ENCODE measurements at places on chromosomes 16 and 17.

DNA sequence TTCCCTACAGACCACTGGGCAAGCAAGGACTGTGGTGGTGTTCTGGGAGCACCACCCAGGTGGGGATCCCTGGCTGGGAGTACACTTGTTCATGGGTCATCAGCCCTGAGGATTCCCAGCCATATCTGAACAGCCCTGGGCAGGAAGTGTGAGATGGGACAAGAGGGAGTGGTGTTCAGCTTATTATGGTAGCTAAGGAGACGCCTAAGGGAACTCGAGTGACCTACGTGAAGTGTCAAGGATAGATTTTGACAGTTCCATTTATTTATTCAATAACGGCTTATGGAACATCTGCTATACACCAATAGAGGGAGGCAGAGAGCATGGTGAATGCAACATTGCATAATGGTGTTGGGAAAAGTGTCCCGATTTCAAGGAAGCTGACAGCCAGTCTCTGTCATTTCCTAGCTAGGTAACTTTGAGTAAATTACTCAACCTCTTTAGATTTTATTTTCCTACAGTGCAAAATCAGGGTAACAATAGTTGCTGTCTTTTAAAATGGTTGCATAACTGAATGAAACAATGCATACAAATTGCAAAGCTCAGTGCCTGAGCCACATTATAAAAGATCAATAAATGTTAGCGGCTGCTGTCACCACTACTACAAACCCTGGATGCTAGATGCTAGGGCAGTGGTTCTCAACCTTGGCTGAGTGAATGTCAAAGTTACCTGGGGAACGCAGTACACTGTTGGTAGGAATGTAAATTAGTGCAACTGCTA is 534.1 kb downstream of the GRIN2A start:
- no peak for DNase-seq

DNA sequence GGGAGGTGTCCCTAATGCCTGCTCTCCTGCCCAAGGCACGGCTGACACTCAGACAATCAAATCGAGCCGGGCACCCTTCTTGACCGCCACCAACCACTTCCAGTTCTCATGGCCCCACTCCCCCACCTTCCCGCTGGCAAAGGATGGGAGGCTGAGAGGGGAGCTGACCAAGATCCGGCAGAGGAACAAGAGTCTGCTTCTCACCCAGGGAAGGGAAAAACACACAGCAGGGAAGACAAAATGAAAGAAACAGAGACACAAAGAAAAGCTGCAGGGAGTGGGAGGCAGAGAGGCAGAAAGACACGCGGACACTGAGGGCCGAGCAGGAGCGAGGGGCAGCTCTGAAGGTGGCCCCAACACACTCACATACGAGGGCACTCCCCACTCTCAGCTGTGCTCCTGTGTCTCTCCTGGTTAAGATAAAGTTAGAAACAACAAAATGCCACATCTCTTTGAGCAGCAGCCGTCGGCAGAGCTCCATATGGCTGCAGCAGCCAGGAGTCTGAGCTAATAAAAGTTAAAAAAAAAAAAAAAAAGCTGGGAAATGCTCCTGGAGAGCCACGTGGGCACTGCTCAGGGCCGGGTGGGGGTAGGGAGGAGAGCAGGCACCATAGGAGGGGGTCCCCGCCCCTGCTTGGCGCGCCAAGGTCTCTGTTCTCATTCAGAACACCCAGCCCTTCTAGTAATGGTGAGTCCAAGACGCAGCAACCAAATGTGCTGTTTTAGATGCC is 7.4 kb downstream of the LRRC75A start:
- no peak for DNase-seq

DNA sequence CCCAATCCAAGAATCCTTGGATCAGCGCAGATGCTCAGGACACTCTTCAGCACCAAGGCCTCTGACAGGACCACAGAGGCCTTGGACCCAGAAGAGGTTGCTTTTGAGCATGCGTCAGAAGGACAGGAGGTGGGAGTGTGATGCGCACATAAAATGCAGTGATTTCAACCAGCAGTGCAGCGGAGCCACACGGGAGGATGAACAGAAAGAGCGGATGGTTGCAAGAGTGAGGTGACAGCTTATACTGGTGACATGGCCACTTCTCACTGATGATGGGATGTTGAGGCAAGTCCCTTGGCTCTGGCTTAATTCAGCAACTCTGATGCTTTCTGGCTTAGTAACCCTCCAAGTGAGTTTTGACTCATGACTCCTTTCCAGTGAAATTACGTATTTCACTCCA is 25.2 kb upstream of the ERN1 start:
- DNase-seq, result no peak

GRCh38 chr17:80029258-80029974 is 6.3 kb downstream of the TBC1D16 start:
- no peak for DNase-seq

DNA sequence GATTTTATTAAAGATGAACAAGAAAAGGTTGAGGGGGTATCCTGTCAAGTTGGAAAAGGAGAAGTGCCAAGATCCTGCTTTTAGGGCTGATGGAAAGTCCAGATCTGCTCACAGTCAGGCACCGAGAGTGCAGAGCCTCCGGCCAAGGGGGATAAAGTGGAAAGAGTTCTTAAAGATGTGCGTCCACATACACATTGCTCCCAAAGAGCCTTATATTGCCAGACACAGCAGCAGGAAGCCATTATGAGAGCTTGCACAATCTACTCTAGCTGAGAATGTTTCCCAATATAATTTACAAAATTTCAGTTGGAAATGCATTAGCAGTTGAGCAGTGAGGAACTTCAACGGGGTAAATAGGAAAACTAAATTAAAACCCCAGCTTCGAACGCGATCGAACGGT is 95.6 kb downstream of the SALL1 start:
- DNase-seq, result no peak

DNA sequence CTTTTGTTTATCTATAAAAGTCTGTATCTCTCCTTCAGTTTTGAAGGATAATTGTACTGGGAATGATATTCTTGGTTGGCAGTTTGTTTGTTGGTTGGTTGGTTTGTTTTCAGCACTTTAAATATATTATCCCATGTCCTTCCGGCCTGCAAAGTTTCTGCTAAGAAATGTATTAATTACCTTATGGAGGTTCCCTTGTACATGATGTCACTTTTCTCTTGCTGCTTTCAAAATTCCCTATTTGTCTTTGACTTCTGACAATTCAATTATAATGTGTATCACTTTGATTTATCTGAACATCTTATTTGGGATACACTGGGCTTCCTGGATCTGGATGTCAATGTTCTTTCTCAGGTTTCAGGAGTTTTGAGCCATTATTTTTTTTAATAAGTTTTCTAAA is 4.1 kb upstream of the KRT34 start:
- no peak for DNase-seq

- no peak for DNase-seq
These were observed 11.6 kb upstream of the CMIP start for GRCh38 chr16:81432937-81433557.

DNA sequence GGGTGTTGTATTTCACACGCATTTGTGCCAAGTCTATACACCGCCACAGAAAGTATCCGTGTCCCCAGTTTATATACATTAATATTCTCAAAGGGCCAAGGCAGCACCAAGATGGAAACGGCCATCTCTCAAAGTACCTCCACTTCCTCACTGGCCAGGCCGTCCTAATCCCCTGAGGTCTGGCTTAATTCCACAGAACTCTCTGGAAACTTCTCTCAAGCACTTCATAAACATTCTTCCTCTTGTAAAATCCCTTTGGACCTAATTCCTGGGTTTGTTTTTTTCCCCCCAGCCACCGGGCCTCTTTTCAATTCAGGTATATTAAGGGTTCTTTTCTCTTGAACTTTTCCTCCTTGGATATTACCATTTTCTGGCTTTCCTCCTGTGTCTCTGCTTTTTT is 5.1 kb upstream of the ERN1 start:
- DNase-seq, result no peak

GRCh38 chr17:75344666-75345065 is 55.4 kb upstream of the SLC25A19 start:
- DNase-seq, result no peak

Measured in right renal cortex interstitium (tissue), 3 donors.